ENCODE measurements at places on chromosomes 6 and 20. TPM values are rescaled to one million over a fixed set of nuclear protein-coding genes. Genes with fewer than 3 reads are reported as not detected.

HLA-DRB5 gene
- total RNA-seq = 15.0 TPM

KCNK5 gene
- 12.0 TPM for total RNA-seq

SLC26A8 gene
- total RNA-seq = not detected

LY6G6F gene
- total RNA-seq = not detected

PHACTR1 gene
- total RNA-seq = 0.61 TPM

TUBB1 gene
- not detected for total RNA-seq

SIRPB1 gene
- total RNA-seq = 1.5 TPM

GRCh38 chr6:119454714-119455113 is 105.2 kb upstream of the MAN1A1 start:
- peaks cover 2% of the 10 kb centered on the region for H3K27me3 ChIP-seq
- H3K27ac ChIP-seq = no peak overlapping the region
- peaks cover 4% of the 10 kb centered on the region for H3K36me3 ChIP-seq
- DNase-seq = no peak

- H3K4me3 ChIP-seq = peak within 1 kb of the TSS; percentile 84
- H3K27me3 ChIP-seq = no peaks in the 10 kb centered on the region
- peak within 1 kb of the TSS; percentile 90 for H3K27ac ChIP-seq
- peak; percentile 67 for DNase-seq
- H3K4me1 ChIP-seq = peaks cover 12% of the 10 kb centered on the region
- peaks cover 2% of the 10 kb centered on the region for H3K36me3 ChIP-seq
Observed at GRCh38 chr20:33490023-33490933, at the start of gene CBFA2T2. TSS of gene CBFA2T2 (plus strand) at chr20:33490096. CDS start at chr20:33490268, 172 bp downstream.

- H3K27me3 ChIP-seq = no peaks in the 10 kb centered on the region
- H3K27ac ChIP-seq = no peak overlapping the region
- no peak overlapping the region for H3K4me3 ChIP-seq
- peaks cover 60% of the 10 kb centered on the region for H3K4me1 ChIP-seq
- peaks cover 25% of the 10 kb centered on the region for H3K36me3 ChIP-seq
Observed at GRCh38 chr6:110885526-110885925, 10.9 kb downstream of the AMD1 start.

DNA sequence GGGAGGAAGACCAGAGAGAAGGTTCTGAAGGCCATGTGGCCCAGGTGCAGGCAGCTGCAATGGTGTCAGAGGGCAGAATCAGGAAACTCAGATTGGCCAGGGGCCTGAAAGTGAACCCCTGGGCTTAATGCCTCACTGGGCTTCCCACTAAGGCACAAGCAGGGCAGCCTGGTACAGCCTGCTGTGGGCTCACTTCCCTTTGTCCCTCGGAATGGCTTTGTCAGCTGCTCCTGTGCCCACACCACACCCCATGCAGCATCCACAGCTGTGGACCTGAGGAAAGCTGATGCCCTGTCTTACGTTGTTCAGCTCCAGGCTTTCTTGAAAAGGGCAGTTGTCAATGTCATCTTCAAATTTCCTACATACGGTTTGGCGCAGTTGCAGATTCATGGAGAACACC is 2.4 kb downstream of the CST9 start:
- peaks cover 3% of the 10 kb centered on the region for H3K27me3 ChIP-seq
- DNase-seq = no peak
- H3K4me1 ChIP-seq = peaks cover 6% of the 10 kb centered on the region
- no peak overlapping the region for H3K27ac ChIP-seq
- no peak overlapping the region for H3K4me3 ChIP-seq

DNA sequence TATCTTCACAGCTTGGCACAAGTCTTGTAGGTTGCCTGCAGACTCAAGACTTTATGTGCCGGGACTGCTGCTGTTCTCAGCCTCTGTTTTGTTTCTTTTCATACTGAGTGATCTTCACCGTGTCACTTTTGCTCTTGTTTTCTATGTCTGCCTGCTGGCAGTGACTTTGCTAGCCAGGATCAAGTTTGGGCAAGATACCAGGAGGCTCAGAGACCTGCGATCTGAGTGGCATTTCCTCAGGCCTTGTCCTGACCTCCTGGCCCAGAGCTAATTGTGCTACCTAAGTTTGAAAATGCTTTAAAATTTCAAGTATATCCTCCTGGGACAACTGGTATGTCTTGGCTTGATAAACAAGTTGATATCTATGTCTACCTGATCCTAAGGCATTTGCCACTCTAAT is 57.2 kb downstream of the DOK5 start:
- DNase-seq = no peak
- no peak overlapping the region for H3K27ac ChIP-seq
- H3K4me3 ChIP-seq = no peak overlapping the region
- H3K4me1 ChIP-seq = no peaks in the 10 kb centered on the region

- no peak overlapping the region for H3K4me3 ChIP-seq
- no peaks in the 10 kb centered on the region for H3K36me3 ChIP-seq
- H3K4me1 ChIP-seq = no peaks in the 10 kb centered on the region
- no peaks in the 10 kb centered on the region for H3K27me3 ChIP-seq
- no peak overlapping the region for H3K27ac ChIP-seq
- DNase-seq = no peak
Observed at GRCh38 chr6:152680151-152680550, 17.5 kb upstream of the MYCT1 start.

DNA sequence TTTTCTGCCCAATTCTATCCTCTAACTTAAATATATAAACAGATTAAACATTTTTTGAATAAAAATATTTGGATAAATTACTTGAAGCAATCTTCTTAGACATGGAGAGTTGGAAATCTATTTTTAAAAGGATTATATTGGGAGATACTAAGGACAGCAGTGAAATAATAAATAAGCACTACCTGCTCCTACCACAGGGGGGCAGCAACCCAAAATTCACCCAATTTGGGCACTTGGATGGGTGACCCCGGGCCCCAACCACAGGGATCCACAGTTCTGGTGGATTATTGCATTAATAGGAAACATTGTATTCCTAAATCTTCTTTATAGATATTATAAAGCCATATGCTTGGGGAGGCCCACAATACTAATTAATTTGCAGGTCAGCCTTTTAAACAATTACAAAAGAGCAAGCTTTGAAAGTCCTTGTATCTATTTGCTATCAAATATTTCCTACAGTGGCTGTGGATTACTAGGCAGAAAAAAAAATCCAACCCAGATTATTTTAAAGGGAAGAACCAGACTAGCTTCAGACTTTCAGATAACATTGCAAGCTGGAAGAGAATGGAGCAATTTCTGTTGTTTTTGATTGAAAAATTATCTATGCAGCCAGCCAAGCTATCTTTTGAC is 66.4 kb upstream of the PDE10A start:
- H3K36me3 ChIP-seq = no peaks in the 10 kb centered on the region
- peak; percentile 43 for DNase-seq
- no peak overlapping the region for H3K4me3 ChIP-seq
- no peak overlapping the region for H3K27ac ChIP-seq

DNA sequence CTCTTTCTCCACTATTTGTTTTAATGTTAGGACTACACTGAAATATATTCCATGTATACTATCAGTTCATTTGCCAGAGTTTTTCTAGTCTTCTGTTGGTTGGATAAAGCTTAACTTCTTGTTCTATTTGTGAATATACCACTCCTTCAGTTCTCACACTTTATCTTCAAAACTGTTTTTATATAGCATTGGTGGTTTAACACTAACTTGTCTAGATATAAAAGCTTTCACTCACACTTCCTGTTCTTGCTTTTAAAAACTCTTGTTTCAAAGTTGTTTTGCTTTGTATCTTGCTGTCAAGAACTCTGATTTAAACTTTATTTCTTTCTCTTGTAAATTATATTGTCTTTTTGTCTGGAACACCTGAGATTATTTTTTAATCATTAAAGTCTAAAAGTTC is 226.8 kb upstream of the TENT5A start:
- H3K27ac ChIP-seq = no peak overlapping the region
- H3K27me3 ChIP-seq = no peaks in the 10 kb centered on the region
- H3K36me3 ChIP-seq = no peaks in the 10 kb centered on the region
- H3K4me3 ChIP-seq = no peak overlapping the region
- no peak for DNase-seq

GRCh38 chr20:63957690-63958441 is 1.6 kb upstream of the UCKL1 start:
- peak overlapping the region; percentile 87 for H3K27ac ChIP-seq
- peaks cover 15% of the 10 kb centered on the region for H3K36me3 ChIP-seq
- peaks cover 36% of the 10 kb centered on the region for H3K4me1 ChIP-seq

DNA sequence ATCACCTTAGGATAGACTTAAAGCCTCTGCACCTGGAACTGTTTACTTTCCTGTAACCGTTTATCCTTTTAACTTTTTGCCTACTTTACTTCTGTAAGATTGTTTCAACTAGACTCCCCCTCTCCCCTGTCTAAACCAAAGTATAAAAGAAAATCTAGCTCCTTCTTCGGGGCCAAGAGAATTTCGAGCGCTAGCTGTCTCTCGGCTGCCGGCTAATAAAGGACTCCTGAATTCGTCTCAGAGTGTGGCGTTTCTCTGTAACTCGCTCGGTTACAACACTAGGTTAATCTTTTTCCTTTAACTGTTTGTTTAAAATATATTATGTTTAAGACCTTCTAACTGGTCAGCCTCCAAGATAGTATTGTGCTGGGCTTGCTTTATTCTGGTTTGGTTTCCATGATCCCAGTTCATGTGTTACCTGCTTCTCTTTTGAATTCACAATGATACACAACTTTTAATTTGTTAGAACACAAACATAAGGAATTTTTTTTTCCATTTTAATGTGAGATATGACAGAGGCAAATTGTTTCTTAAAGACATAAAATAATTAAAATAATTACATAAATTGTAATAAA is 8.7 kb upstream of the NQO2 start:
- peaks cover 3% of the 10 kb centered on the region for H3K27me3 ChIP-seq
- DNase-seq = no peak
- H3K4me1 ChIP-seq = peaks cover 25% of the 10 kb centered on the region
- H3K36me3 ChIP-seq = no peaks in the 10 kb centered on the region

DNA sequence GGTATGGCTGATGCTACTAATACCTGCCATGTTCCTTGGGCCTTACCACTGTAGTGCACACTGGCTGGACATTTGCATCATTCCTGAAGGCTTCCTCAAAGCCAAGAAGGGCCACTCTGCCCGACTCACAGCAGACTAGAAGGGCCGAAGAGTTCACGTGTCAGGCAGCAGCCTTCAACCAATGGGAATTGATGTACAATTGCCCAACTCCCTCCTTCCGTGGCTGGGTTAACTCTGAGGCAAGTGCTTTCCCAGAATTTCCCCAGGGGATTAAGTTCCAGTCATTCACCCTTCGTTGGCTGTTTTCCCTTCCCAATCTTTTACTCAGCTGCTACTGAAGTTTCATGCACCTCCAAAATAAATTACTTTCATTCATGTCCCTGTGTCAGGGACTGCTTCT is 29.8 kb downstream of the PSMB9 start:
- H3K36me3 ChIP-seq = peaks cover 8% of the 10 kb centered on the region
- DNase-seq = no peak
- H3K4me1 ChIP-seq = peaks cover 2% of the 10 kb centered on the region
- H3K27me3 ChIP-seq = peaks cover 7% of the 10 kb centered on the region
- H3K4me3 ChIP-seq = no peak overlapping the region

DNA sequence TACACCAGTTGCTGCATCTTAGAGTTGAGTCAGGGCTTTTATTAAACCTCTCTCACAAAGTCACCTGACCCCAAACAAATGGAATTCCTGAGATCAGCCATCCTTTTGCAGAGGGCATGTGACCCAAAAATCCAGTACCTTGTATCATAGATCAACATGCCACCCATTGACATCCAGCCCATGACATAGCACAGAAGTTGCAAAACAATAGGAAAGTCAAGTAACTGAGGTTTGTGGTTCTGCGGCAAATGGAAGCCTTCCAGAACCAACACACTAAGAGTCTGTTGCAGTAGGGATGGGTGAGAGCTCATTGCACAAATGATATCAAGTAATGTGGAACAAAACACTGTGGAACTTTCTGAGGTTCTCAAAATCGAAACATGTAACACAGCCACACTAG is 111.2 kb downstream of the PDE7B start:
- no peaks in the 10 kb centered on the region for H3K4me1 ChIP-seq
- no peaks in the 10 kb centered on the region for H3K36me3 ChIP-seq
- no peak overlapping the region for H3K4me3 ChIP-seq
- H3K27me3 ChIP-seq = no peaks in the 10 kb centered on the region
- DNase-seq = no peak

DNA sequence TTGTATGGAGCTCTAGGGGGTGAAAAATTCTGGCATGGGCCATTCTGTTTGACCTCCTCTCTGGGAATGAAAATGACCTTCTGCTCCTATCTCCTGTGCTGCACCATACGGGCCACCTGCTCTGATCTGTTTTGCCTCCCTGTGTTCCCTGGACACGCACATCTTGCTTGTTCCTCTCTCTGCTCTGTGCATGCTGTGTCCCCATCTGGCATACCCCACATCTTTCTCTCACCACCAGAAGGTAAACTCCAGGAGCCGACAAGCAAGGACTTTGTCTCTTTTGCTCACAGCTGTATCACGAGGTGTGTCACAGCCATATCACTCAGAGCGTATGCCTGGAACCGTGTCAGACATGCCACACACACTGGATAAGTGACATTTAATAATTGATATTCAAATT is 208.4 kb upstream of the DTNBP1 start:
- H3K4me3 ChIP-seq = no peak overlapping the region
- peaks cover 13% of the 10 kb centered on the region for H3K27me3 ChIP-seq
- no peak for DNase-seq
- H3K27ac ChIP-seq = no peak overlapping the region
- H3K4me1 ChIP-seq = no peaks in the 10 kb centered on the region

GRCh38 chr20:32188376-32189122 is 19.0 kb downstream of the PLAGL2 start:
- peaks cover 3% of the 10 kb centered on the region for H3K36me3 ChIP-seq
- DNase-seq = no peak
- H3K4me1 ChIP-seq = peaks cover 23% of the 10 kb centered on the region
- H3K4me3 ChIP-seq = peak overlapping the region; percentile 20
- H3K27ac ChIP-seq = peak overlapping the region; percentile 11

DNA sequence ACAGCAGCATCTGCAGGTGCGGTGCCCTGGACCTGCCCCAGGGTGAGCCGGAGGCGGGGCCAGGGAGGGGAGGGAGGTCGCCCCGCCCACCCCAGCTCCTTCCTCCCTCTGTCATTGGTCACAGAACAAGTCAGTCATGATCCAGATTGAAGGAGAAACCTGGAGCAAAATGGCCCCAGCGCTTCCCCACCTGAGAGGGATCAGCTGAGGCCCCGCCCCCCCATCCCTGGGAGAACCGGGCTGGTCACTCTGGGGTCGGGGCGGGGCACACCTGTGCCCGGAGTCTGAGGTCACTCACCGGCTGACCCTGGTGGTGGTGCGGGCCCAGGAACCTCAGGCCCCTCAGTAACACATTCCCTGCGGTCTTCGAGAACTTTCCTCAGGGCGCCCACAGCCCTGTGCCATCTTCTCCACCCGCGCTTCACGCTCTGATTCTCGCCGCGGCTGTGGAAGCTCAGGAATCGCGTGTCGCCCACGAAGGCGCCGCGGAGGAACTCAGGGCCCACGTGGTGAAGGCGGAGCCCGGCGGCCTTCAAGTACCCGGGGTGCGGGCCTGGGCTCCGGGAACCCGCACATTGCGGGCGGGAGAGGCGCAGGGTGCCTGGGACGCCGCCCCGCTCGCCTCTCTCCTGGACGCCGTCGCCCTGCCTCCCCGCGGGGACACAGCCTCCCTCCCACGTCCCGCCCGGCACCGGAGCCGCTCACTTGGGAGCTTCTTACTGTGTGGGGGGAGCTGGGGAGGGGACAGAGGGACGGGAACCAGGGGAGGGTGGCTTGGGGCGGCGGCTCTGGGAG is 36.4 kb upstream of the HLA-C start:
- peak; percentile 39 for DNase-seq
- H3K27ac ChIP-seq = no peak overlapping the region
- peaks cover 23% of the 10 kb centered on the region for H3K27me3 ChIP-seq
- H3K36me3 ChIP-seq = no peaks in the 10 kb centered on the region
